Cardiac muscle cell (in vitro differentiated cells and primary cell): ENCODE measurements at places on chromosomes 3 and 15. TPM values are rescaled to one million over a fixed set of nuclear protein-coding genes. Genes with fewer than 3 reads are reported as not detected.

PRTG gene
- total RNA-seq: 48.0 and 93.8 TPM in 2 replicates

TMEM212 gene
- total RNA-seq: not detected in 2 replicates

LMAN1L gene
- not detected in 2 replicates for total RNA-seq

DNA sequence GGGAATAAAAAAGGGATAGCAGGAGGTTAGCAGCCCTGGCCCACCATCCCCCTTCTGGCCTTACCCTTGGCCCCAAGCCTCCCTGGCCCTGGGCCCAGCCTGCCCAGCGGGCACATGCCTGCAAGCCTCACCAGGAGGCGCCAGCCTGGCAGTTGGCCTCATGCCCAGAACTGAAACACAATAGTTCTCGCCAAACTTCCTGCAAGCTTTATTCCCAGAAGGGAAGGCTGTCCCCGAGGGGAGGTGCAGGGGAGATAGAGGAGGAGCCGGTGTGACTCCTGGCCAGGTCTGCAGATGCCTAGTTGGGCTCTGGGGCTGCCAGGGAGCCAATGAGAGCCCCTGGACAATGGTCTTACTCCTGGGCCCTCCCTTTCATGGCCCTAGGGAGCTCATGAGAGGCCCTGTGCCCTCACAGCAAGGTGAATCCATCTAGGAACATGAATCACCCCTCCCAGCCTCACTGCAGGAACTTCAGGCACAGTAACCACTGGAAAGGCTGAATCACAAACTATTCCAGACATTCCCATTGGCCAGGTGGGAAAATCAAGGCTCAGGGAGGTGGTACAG, 4.0 kb downstream of the CCDC33 start:
- no peak for DNase-seq

- no peak for DNase-seq
Observed at GRCh38 chr3:193782276-193782647, 189.3 kb downstream of the OPA1 start.

DNA sequence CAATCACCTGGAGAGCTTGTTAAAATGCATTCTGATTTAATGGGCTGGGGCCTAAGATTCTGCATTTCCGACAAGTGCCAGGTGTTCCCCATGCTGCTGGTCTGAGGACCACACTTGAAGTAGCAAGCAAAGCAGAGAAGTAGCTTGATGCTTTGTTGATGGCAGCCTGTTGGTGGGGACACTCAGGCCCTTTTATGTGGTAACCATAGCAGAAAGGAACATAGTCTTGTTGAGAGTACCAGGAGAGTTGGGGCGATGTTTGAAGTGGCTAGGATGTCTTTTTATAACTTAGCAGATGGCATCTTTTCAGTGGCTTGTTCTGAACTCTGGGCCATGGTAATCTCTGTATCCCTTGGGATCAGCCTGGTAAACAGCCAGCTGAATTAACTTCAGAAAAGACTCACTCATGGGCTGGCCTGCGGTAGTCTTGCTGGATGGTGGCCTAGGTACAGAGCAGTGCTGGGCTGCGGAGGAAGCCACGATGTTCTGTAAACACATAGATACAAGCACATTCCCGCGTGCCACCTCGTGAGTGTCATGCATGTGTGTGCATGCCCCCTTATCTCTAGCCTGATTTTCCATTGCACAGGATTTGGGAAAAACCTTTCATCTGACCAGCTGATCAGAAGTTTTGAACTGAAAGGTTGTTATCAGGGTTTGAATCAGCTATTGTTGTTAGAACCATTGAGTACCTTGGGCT, 292.4 kb upstream of the LRRFIP2 start:
- DNase-seq: no peak
